ENCODE measurements at places on chromosomes 16 and 17.

- no peak for DNase-seq
Observed at GRCh38 chr17:9755083-9755482, 36.3 kb downstream of the DHRS7C start.

DNA sequence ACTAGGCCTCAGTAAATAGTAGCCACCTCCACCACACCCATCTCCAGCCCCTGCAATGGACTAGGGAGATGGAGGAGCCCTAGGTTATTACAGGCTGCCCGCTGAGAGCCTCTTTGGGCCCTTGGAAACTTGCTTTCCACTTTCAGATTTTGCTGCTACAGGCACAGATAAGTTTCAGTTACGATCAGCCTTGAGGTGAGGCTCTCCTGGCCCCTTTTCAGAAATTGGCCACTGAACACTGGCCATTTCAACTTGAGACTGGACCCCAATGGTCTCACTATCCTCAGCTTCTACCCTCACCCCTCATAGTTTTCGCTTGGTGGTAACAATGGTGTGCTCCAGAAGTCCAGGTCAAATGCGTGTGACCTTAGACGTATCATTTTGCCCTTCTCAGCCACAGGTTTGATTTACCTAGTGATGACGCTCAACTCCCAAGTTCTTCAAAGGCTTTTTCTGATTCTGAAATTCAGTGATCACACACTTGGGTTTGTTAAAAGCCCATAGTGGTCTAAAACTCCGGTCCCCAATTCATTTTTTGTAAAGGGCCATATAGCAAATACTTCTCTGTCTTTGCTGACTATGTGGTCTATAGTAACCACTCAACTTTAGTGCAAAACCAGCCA lies 1.0 kb downstream of the PMM2 start:
- no peak for DNase-seq

- no peak for DNase-seq
Observed at GRCh38 chr17:19248928-19249574, 11.9 kb downstream of the EPN2 start.

- no peak for DNase-seq
Observed at GRCh38 chr17:76419576-76420260, 33.2 kb downstream of the UBE2O start.

GRCh38 chr17:79994602-79995001 lies 41.1 kb downstream of the TBC1D16 start:
- no peak for DNase-seq

DNA sequence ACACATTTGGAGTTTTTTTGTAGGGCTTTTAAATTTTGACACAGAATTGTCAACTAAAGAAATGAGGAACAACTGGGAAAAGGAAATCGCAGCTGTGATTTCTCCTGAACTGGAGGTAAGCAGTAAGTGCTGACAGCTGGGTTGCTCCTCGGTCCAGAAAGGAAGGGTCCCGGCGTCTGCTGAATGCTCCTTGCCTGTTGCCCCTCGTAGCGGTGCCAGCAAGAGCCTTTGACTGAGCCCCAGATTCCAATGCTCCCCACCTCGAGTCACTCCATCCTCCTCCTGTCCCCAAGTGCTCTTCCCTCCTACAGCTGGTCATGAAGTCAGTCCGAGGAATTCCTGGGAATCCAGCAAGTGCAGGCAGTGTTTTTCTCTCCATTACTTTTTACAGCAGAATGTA lies 32.0 kb upstream of the ENDOV start:
- no peak for DNase-seq

DNA sequence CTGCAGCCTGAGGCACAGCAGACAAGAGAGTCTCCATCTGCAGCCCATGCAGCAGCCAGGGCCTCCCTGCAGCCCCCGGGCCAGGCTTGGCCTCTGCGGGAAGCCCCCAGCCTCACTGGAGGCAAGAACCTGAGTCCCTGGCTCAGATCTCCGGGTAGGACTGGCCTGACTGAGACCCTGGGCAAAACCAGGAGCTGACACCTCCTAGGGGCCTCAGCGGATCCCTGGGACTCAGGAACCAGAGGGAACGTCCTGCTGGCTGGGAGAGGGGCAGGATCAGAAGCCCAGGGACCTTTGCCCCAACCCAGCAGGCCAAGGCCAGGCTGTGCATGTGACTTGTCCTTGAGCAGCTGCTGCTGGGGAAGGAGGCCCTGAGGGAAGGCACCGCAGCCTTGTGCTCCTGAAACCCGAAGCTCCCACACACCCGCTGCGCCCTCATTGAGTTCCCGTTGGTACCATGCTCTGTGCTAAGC lies 1.7 kb upstream of the PRSS21 start:
- no peak for DNase-seq

DNA sequence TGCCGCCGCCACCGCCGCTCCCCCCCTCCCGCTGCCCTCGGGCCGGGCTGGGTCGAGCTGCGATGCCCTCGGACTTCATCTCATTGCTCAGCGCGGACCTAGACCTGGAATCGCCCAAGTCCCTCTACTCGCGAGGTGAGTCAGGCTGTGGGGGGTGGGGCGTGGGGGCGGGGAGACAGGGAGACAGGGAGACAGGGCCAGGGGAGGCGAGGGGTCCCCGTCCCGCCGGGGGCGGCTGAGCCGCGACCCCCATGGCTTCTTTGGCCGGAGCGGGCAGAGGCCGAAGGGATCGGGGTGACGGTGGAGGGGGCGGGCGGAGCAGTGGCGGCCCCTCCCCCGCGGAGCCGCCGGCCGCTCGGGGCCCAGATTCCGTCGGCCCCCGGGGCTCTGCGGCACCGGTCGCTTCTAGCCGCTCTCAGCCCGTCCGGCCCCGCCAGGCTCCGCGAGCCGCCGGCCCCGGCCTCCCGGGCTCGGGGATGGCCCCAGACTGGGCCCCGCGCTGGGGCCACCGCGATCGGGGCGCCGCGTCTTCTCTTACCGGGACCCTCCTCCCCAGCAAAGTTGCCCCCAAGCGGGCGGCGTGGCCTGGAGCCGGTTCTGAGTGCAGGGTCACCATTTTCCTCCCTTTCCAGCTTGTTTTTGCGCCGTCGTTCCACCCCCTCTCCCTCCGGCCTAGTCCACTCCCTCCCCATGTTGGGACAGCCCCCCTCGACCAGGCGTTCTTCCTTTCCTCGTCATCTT lies 644 bp downstream of the NFAT5 start:
- DNase-seq: no peak

DNA sequence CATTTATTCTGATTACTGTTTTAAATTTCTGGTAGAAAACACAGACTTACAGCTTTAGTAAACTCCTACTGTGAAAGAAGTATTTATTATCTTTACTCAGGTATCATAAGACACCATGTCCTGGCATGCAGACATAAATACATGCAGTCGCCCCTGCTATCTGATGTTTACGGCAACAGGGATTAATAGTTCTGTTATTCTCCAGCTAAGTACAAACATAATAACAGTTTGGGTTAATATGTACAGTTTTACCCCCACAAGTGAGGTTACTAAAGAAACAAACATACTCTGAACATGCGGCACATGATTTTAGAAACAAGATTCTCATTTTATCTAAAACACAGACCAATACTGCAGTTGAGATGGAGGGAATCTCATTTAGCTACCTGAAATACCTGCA lies 170.8 kb downstream of the ABCA8 start:
- no peak for DNase-seq

DNA sequence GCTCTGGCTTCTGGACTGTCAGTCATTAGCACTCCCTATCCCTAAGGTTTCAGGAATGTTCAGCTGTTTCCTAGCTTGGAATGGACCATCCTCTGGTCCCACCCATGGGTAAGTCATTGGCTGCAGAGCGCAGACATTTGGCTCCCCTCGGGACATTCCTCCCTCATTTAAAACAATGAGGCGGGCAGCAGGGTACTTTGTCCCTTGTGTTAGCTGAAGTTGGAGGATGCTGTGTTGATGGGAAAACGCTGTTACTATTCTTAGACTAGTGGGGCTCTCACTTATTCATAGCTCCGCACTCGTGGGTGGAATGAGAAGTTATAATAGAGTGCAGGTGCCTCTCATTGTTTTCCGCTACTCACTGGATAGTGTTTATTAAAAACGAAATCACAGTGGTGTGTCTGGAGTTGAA lies 673.8 kb downstream of the WWOX start:
- DNase-seq: no peak

DNA sequence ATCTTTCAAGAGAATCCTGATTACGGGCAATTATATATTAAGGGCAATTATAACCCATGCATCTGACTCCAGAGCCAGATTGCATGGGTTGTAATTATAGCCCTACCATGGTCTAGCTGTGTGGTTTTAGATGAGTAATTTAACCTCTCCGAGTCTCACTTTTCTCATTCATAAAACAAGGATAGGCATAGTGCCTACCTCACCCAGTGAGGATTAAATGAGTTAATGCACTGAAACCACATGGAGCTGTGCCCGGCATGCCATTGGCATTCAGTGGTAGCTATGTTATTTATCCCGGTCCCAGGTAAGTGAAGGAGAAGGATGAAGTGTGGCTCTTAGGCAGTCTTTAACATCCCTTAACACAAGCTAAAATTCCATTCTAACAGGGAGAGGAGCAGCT lies 6.3 kb downstream of the SNX20 start:
- DNase-seq: no peak

GRCh38 chr17:823501-823902 lies 41.3 kb downstream of the MRM3 start:
- no peak for DNase-seq

DNA sequence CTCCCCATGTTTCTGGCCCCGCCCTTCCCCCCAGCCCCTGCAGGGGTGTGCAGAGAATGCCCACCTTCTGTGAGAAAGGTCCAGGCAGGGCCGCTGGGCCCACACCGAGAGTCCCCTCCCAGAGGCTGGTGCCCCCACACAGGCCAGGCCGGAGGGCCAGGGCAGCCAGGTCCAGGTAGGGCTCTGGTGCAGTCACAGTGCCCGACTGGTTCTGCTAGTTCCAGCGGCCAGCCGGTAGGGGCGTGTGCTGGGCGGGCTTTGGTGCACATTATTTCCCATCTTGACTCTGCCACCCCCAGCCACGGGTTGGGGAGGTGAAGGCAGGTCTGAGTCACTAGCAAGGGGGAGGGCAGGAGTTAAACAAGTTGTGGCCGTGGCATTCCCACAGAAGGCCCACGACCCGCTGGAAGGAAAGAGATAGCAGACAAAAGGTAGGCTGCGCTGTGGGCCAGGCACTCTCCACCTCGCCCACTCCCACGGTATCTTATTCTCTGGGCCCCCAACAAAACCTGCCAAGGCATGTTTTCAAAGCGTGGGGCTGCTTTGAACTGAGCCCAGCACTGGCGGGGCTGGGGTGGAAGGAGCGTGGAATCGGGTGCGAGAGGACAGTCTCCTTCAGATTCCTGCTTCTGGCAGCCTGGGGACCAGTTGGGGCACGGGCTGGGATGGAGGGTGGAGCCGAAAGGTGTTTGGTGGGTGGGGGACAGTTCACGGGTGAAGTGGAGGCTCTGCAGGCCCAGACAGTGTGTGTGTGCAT lies 1.9 kb downstream of the EPN3 start:
- no peak for DNase-seq

- DNase-seq: no peak
Observed at GRCh38 chr16:90010676-90011507, 8.4 kb downstream of the DBNDD1 start.

GRCh38 chr16:25888868-25889267 lies 197.1 kb downstream of the HS3ST4 start:
- no peak for DNase-seq

DNA sequence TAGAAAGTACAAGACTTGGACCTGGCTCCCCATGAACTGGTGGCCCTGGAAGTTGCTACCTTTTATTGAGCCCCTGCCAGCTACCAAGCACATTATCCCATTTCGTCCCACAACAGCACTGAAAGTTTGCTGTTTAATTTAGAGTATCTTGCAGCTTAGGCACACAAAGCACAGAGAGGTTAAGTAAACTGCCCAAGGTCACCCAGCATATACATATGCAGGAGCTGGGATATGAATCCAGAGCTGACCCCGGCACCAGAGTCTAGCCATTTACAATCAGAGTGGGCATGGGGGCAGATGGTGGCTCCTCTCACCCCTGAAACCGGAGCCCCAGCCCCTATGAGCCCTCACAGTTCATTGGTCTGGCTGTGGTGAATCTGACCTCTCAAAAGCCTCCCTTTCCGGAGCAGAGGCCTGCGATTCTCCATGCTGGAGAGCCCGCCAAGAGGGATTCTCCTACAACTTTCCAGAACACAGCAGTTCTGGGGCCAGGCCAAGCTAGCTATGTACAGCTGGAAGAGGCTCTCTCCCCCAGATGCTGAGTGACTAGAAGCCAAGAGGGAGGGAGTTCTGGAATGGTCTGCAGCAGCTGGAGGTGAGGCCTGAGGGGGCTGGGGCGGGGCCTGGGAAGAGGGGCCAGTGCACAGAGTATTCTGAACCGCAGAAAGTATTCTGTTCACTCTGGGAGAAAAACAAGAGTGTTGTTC lies 58.3 kb downstream of the SREBF1 start:
- no peak for DNase-seq

GRCh38 chr17:76560036-76560876 lies 20.4 kb downstream of the PRCD start:
- no peak for DNase-seq

DNA sequence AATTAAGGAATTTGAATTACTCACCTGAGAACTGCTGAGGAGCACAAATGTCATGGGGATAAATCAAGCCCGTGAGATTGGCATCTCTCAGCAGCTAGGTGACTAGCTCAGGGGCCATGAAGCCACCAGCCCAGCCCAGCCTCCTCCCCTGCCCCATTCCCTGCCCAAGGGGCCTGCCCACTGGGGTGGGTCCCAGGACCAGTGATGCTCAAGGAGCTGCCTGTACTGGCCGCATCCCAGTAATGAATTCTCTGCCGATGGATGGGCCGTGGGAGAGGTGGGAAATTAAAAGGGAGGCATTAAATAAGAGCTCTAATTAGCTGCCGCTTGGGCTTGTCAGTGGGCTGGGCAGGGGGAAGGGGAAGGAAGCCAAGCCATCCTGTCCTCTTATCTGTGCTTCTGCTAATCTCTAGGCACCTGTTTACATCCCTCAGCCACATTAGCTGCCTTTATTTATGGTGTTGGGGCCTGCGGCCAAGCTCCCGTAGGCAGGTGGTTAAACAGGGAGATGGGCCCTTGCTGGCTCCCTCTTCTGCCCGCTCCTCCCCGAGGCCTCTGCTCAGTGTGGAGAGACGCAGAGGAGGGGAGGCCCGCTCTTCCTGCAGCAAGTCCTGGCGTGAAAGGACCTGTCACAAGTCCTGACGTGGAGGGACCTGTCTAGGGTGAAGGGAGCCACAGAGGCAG lies 48.8 kb downstream of the PIPOX start:
- DNase-seq: no peak

- no peak for DNase-seq
Observed at GRCh38 chr17:62713086-62713881, 85.8 kb downstream of the MRC2 start.

GRCh38 chr16:14111713-14112538 lies 40.8 kb downstream of the MRTFB start:
- DNase-seq: no peak

- DNase-seq: peak; percentile 19
Observed at GRCh38 chr16:23679274-23679985, 741 bp downstream of the PLK1 start.
